Right renal cortex interstitium (tissue), 3 donors: ENCODE measurements at places on chromosomes 12 and 14.

- no peak for DNase-seq
Observed at GRCh38 chr12:69661386-69661785, 37.7 kb downstream of the BEST3 start.

DNA sequence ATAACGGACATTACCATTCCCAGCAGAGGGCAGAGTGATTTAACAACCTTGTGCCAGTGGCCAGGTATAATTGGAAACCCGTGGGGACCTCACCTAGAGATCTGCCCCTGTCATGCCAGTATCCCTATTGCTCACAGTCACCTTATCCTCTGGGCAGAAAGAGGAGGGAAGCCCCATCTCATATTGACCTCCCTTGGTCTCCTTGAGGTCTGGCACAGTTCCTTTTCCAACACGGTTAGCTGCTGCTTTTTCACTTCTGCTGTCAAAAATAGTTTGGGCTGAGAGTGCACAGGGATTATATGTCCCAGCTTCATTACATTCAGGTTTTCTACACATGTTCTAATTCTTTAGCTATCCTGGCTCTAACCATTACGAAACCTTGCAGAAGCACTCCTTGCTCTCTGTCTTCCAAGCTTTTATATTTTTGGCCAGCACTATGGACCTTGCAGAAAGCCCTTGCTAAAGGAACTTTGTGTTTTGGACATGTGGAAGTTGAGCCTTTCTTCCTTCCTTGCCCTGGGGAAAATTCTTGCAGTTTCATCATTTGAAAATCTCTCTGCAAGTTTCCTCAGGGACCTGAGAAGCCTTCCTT, 111.7 kb upstream of the MIS18BP1 start:
- DNase-seq = no peak

DNA sequence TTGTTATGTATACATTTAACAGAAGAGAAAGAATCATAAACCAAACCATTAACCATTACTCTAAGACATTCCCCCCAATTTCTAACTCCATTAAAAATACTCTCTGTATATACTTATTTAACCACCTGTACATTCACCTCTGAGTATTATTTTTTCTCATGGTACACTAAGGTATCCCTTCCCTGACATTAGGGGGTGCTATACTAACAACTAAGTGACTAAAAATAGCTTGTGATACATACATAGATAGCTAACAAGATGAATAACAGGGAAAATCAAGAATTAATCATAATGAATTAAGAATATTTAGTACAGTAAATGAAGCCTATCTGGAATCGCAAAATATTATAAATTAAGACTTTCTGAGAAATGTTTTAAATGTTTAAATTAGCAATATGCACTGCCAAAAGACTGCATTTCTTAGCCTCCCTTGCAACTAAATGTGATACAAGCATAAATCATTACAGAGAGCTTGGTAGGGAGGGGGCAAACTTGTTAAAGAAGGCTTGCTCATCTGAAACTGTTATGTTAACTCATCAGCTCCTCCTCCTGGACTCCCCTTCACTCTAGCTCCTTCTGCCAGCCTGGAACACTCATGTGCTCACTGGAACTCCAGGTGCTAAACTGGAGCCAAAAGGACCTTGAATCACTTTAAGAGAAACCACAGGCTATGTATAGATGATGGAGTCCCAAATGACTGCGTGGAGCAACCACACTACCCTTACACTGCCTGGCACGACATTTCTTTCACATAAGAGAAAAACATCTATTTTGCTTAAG, 14.9 kb downstream of the C2CD5 start:
- DNase-seq = no peak

GRCh38 chr12:15620741-15621539, 168.2 kb downstream of the EPS8 start:
- DNase-seq = no peak

DNA sequence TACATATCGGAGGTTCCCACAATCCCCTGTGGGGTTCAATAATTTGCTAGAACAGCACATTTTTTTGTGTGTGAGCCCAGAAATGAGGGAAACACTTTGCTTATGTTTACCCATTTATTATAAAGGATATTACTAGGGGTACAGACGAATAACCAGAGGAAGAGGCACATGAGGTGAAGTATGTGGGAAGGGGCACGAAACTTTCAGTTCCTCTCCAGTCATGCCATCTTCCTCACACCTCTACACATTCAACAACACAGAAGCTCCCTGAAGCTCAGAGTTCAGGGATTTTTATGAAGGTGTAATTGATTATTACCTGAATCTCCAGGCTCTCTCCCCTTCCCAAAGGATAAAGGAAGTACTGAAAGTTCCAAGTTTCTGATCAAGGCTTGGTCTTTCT, 30.2 kb upstream of the DYRK2 start:
- no peak for DNase-seq

- DNase-seq = no peak
Observed at GRCh38 chr12:124830306-124830705, 33.4 kb downstream of the SCARB1 start.

GRCh38 chr14:99951085-99951484, 114.1 kb upstream of the EVL start:
- DNase-seq = no peak

DNA sequence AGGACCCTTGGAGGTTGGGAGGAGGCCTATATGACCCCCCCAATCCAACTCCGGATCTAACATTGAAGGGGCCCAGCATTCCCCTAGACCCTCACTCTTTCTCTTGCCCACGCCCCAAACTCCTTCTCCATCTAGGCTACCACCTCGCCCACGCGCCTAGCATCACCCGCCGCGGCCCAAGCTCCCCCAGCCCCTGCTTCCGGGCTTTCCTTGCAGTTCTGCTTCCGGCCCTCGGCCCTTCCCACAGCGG, 445 bp downstream of the CERS5 start:
- no peak for DNase-seq

GRCh38 chr12:95820096-95820703, 29.6 kb upstream of the NTN4 start:
- no peak for DNase-seq

DNA sequence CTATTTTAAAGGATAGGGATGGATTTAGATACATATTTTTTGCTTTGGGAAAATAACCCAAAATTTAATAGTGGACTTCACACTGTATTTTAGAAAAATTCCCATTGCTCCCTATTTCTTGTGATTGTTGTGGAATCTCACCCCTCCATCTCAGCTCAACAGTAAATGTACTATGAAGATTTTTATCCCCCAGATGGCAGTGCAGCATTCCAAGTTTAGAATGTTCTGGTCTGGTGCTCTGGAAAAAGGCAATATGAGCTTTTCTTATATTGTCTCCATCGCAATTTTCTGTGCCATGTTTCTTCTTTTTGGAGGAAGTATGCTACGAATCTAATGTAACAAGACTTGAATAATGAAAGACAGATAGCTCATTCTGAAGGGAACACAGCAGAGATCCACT, 471.7 kb upstream of the SYT1 start:
- DNase-seq = peak; percentile 49

DNA sequence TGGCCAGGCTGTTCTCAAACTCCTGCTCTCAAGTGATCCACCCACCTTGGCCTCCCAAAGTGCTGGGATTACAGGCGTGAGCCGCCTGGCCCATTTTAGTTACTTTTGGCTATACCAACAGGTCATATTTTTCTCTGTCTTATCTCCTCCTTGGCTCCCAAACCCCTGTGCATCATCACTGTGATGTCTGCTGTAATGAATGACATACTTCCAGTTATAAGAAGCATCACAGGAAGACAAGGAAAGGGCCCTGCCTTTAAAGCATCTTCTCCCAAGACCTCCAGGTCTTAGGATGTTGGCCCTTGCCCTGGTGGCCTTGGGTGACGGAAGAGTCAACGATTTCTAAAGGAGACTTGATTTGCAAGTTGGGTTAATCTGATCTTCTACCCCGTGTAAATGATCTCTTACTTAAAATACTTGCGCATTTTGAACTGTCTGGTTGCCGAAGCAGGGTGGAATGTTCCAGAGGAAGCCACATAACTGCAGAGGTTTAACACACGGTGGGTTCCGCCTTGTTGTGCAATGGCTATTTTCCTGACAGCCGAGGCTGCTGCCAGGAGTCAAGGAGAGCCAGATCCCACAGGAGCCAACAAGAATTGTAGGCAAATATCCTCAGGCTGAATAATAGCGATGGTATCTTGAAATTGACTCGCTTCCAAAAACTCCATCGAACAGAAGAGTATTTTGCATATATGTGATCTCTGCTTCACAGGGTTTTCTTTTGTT, 55.7 kb upstream of the PLXNC1 start:
- DNase-seq = no peak

- no peak for DNase-seq
Observed at GRCh38 chr12:58452546-58452945, 467.8 kb downstream of the LRIG3 start.

DNA sequence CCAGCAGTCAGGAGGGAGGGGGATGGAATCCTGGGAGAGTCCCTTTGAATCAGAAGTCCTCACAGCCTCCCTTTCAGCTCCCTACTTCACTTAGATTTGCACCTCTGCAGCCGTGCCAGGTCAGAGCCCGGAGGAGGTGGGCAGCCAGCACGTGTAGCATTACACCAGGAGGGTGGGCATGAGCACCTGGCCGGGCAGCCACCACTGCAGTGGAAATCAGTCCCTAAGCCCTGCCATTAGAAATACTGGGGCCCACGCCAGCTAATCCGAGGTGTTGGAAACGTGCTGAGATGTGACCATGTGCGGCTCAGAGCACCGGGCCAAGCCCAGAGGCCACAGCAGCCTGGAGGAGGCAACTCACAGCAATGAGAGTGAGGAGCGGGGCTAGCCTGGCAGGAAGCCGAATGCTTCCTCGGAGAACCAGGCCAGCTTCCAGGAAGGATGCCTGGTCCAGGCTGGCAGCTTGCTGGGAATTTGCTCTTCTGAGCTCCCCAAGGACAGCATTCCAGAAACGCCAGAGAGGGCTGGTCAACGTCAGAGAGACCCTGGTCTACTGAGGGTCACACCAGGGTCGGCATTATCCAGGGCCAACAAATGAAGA, 9.4 kb upstream of the CACNA2D4 start:
- DNase-seq = no peak

GRCh38 chr12:9634177-9634803, 26.6 kb upstream of the KLRB1 start:
- DNase-seq = no peak

DNA sequence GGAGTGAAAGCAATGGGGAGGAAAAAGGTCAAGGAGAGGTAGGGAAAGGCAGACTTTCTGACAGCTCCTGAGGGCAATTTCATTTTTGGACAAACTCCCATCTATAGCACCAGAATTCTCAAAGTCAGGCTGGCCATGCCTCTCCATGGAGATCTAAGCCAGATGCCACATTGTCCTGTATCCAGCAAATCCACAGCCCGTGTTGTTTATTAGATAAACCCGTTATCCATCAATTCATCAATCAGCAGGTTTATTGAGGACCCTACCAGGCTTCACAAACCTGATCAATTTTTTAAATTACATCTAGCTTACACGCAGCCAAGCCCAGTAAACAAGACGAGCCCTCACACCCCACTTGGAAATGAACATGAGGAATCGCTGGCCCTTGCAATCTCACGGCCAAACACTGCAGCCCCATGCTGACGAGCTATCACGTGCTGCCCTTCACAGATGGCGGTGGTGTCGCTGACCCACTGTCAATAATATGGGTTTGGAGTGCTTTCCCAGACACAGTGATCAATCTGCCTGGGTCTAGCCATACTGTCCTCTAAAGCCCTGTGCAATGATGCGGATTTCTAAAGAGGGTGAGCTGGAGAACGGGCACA, 332.9 kb downstream of the DPF3 start:
- no peak for DNase-seq

- no peak for DNase-seq
Observed at GRCh38 chr14:89621791-89622638, 205.0 kb upstream of the FOXN3 start.
